ENCODE measurements at places on chromosomes 6 and 20.

DNA sequence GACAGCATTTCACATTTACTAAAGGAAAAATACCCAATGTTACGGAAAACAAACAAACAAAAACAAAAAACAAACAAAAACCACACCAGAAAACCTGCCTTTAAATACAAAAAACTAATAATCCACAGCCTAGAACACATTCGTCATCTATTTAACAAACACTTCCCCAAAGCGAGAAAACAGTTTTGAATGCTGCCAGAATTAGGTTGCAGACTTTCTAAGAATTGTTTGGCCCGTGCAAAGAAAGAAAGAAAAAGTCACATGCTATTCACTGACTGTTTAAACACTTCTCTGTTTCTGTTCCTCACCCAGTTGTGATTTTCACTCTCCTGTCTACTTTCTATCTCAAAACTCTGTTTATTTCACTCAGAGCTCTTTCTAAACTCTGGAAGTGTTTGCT is 52.5 kb downstream of the BCAS1 start:
- DNase-seq, result no peak

- no peak for DNase-seq
Observed at GRCh38 chr6:94052749-94053148, 633.4 kb upstream of the EPHA7 start.

DNA sequence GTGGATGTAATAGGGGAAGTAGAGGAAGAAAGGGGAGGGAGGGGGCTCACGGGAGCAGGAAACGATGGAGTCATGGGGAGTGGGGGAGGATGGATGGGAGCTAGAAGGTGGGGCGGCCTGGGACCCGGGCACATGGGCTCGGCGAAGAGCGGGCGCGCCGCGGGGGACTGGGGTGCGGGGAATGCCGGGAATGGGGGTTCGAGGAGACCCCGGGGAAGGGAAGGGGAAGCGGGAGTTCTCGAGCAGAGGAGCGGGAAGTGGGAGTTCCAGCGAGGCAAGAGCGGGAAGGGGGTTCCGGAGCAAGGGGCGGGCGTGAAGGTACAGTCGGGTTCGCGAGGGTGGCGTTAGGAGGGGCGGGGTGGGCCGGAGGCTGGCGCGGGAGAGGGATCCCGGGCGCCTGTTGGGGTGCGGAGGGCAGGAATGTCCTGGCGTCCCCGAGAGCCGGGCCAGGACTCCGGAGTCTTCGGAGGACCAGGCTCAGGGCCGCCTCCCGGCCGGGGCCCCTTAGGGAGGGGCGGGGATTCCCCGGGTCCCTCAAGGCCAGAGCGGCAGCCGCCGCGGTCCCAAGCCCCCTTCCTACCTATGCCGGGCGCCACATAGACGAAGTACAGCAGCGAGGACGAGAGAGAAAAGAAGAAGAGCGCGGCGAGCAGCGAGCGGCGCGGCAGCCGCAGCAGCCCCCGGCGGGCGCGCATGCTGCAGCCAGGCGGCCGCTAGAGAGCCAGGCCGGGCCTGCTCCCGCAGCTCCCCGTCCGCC is 504 bp downstream of the B4GALT5 start:
- peak; percentile 61 for DNase-seq

DNA sequence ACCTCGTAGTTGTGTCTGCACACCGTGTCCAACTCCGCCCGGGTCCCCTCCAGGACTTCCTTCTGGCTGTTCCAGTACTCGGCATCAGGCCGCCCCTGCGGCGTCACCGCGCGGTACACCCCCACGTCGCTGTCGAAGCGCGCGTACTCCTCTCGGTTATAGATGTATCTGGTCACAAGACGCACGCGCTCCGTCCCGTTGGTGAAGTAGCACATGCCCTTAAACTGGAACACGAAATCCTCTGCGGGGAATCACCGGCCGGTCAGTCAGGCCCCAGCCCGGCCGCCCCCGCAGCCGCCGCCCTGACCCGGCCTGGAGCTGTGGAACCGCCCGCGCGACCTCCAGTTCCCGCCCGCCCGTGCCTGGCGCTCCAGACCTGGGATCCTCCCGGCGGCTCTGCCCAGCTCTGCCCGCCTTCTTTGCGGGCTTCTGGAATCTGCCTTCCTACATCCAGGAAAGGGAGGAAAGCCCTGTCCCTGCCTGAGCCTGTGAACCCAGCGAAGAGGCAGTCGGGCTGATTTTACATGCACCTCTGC is 1.6 kb downstream of the HLA-DQB1 start:
- DNase-seq, result no peak

DNA sequence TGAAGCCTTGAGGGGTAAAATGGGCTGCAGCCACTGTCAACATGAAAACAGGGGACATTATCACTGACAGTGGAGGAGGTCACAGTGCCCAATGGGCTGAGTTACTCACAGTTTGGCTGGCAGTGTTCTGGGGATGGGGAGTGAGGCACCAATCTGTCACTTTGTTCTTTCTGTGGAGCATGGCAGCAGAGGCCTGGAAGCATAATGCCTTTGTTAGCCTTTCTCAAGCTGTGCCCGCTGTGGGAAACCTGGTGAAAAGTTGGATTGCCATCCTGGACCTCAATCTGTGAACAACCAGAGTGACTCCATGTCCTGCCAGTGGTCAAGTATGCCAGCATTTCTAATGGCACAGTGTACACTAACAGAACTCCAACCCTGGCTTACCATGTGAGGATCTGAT is 143.6 kb downstream of the OR2B2 start:
- DNase-seq, result no peak

DNA sequence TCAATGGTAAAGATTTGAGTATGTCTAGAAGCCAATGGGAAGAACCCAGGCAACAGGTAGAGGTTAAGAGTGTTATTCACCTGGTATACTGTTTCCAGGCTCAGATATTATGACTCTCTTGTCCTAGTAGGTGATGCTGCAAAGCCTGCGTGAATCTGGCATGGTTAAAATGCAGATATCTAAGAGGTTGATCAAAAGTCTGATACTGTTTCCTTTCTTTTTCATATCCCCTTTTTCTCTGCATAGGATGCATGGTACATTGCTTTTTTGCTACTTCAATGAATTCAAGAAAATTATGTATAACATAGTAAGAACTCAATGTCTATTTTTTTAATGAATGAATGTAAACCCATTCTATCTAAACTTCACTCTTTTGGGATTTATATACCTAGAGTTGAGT is 284.3 kb upstream of the KHDRBS2 start:
- DNase-seq, result no peak

- no peak for DNase-seq
Observed at GRCh38 chr20:1526310-1526709, 31.2 kb downstream of the SIRPD start.

- no peak for DNase-seq
Observed at GRCh38 chr6:133337308-133337707, 96.2 kb downstream of the EYA4 start.

DNA sequence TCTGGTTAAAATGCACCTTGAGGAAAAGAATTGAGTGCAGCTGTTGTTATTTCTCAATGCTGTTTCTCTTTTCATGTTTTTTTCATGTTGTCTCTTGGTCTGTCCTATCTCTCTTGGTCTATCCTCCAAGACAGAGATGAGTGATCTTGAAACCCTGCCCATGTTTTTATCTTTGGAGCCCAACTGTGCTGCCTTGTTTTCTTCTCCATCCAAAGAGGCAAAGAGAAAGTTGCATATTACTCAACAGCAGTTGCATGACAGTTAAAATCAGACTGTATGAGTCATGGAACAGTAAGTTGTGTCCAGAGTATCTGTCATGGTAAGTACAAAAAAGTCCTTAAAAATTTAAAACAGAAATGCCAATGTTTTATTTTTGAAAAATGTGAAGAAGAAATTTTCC is 26.2 kb downstream of the BCAS1 start:
- DNase-seq, result no peak

Data from NCI-H1105 (cell line).